ENCODE measurements at places on chromosomes 7 and 10.

DNA sequence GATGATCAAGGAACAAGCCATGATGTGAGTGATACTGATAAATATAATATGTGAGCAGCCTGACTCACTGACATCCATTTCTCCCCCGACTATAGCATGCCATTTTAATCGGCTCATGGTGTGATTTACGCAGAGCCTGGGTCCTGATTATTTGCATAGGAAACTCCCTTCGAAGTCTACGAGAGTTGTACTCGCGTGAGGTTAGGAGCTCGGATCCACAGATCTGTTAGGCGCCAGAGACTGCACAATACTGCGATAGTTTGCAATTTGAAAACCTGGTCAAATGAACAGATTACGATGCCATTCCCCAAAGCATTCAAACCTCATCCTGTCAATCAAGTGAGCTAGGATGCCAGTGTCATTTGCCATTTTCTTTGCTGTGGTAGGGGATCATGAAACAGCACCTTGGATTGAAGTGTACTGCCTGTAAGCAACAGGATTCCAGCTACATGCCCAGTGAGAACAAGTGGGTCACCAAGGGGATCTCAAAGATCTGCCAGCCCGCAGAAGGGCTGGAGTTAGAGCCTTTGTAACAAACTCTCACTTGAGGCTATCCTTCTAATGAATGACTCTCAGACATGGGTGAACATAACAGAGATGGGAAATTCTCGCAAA is 158.3 kb downstream of the FRMD4A start:
- DNase-seq: no peak

DNA sequence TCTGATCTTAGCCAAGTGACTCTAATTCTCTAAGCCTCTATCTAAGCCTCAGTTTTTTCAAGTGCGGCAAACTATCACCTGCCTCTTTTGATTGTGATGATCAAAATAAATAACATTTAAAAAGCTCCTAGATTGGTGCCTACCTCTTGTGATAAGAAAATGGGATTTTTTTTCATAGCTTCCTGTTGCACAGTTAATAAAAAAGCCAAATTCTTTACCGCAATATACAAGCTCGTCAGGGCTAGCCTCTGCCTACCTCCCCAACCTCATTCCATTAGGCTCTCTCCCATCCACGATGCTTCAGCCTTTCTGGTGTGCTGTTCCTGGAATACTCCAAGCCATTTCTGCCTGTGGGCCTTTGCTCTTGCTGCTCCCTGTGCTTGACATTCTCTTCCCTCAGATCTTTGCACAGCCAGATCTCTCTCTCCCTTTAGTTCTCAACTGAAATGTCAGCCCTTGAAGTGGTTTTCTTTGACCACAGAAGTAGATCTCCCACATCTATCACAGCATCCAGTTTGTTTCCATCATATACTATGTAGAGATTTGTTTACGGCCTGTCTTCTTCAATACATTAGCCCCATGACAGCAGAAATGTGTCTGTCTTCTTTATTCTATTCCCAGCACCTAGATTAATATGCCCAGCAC is 48.8 kb downstream of the SFR1 start:
- DNase-seq: no peak

GRCh38 chr7:16295558-16295957 is 125.8 kb downstream of the CRPPA start:
- no peak for DNase-seq

DNA sequence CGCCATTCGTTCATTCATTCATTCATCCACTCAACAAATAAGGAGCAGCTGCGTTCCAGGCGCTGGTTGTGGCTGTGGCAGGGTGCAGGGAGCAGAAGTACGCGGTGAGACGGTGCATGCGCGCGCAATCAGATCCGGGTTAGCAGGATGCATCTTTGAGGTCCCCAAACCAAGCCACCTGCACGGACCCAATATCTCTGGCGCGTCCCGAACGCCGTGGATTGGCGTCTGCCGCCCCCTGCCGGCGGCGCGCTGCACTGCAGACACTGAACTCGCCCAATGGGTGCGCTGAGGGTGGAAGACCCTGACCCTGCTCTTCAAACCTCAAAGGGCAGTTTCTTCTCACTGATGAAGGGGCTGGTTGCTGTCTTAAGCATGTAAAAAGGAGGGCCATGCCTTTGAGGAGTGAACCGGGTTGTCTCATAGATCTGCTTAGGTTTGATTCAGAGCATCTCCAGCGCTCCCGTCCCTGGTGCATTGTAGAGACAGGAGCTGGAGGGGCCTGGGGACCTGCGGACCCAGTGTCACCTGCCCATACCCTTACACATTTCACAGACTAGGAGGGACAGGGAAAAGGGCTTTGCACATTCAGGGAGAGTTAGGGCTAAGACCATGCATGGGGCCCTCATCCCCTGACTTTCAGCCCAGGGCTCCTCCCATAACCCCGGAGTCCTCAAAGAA is 102.5 kb downstream of the RAMP3 start:
- DNase-seq: no peak

DNA sequence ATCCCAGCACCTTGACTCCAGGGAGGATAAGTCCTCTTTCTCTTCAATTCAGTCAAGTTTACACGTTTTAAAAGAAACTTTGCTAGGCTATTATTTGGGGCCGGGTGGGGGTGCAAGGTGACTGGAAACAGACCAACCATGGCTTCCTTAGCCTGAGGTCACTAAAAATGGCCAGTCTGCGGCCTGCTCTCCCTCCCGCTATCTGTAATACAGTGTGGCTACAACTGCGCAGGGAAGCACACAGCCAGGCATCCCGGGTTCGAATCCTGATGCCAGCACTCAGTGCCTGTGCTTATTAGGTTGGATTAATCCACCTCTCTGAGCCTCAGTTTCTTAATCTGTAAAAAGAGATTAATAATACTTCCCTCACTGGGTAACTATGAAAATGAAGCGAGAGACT is 19.5 kb downstream of the ATP6V1F start:
- DNase-seq: no peak

DNA sequence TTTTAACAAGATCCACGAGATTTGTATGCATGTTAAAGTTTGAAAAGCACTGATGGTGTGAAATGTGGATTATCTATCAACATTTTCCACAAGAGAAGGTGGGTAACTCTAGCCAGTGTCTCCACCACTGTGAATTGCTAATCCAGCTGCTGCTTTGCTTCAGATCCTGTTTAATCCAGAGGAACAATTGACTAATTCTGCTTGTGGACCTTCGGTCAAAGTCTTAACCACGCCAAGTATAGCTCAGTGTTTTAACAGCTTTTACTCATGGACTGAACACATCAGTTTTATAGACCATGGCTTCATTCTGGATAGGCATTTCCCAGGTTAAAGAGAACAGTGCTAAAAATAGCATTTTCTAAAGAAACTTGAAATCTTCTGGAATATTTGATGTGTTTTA is 23.5 kb downstream of the ADK start:
- DNase-seq: no peak

GRCh38 chr7:121113288-121113687 is 124.8 kb downstream of the CPED1 start:
- no peak for DNase-seq

DNA sequence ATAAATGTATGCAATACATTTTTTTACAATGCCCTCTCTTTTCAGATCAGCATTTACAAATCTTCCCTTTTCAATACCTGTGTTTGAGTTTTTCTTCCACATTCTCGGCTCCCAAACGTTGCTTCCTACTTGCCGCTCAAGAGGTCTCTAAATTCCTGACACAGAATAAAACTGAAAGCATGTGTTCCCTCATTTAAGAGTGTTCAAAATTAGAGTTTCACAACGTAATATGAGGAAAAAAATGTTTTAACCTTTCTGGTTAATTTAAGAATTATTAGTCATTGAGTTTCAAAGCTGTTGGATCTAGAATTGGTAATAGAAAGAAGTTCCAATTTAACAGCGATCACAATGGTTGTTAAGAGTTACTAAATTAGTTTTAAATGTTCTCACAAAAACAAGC is 100.4 kb downstream of the ARID5B start:
- no peak for DNase-seq

GRCh38 chr10:62050893-62051433 is 149.5 kb downstream of the ARID5B start:
- DNase-seq: no peak

DNA sequence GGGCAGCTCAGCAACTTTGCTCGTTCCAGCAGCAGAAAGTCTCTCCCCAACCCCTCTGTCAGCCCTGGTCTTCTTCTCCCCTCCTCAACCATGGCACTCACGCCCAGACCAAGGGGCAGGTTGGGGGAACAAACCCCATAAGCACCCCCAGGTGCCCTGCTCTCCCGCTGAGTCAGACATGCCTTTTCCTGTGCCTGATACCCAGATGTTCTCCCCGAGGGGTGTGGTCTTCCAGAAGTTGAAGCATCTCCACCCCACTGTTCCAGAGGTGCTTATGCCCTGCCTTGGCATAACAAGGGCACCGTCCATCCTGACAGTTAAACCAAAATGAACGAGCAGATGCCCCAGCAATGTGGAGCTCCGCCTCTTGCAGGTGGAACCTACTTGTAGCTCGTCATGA is 67.1 kb downstream of the C10orf143 start:
- DNase-seq: no peak

DNA sequence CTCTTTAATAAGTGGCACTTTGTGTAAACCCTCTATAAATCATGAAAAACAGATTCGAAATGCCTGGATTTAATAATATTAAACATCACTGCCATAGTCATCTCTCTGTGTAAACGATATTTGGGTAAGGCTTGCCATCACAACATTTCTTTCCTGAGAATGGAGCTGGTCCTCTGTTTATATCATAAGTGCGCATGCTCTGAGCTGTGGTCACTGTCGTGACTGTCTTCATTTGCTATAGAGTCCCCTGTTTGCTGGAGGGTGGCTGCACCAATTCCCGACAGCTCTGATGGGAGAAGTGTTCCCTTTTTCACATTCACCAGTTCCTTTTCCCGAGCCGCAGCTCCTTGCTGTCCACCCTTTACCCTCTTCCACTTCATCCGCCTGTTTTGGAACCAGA is 50.4 kb upstream of the AGMO start:
- no peak for DNase-seq

- peak; percentile 53 for DNase-seq
These were observed 45.6 kb upstream of the SCIN start for GRCh38 chr7:12524794-12525386.

DNA sequence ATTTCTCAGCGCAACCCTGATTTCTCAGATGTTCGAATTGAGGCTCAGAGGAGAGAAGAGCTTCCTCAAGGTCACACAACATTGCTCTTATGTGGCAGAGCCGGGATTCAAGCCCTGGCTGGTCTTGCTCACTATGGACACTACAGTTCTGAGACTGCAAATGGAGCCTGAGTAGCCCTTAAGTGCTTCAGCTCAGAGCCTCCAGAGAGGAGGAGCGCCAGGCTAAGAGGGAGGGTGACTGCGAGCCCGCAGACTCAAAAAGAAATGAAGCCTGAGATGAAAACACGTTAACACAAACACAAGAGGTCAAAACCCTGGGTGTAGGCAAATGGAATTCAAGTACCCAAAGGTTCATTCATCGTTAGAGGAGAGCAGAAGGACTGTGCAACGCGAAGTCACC is 13.9 kb downstream of the ARHGAP22 start:
- DNase-seq: no peak

DNA sequence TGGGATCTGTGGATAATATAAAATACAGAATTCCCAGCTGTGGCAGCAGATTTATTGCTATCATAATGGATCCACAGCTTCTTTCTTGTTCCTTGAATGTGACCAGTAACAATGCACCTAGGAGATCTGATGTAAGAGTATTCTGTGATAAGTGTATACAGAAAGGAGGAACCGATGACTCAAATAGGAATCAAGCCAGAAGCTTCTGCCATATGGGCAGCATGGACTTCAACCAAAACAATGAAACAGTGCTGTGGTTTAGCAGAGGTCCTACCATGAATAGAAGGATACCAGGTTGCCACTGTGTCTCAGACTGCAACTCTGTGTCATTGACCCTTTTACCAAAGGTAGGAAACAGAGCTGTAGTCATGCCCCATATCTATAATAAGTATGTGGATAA is 81.8 kb downstream of the PTPRZ1 start:
- DNase-seq: no peak

GRCh38 chr7:7719236-7719635 is 829 bp upstream of the RPA3 start:
- DNase-seq: peak; percentile 86

GRCh38 chr7:105413887-105414437 is 25.2 kb upstream of the SRPK2 start:
- DNase-seq: no peak

DNA sequence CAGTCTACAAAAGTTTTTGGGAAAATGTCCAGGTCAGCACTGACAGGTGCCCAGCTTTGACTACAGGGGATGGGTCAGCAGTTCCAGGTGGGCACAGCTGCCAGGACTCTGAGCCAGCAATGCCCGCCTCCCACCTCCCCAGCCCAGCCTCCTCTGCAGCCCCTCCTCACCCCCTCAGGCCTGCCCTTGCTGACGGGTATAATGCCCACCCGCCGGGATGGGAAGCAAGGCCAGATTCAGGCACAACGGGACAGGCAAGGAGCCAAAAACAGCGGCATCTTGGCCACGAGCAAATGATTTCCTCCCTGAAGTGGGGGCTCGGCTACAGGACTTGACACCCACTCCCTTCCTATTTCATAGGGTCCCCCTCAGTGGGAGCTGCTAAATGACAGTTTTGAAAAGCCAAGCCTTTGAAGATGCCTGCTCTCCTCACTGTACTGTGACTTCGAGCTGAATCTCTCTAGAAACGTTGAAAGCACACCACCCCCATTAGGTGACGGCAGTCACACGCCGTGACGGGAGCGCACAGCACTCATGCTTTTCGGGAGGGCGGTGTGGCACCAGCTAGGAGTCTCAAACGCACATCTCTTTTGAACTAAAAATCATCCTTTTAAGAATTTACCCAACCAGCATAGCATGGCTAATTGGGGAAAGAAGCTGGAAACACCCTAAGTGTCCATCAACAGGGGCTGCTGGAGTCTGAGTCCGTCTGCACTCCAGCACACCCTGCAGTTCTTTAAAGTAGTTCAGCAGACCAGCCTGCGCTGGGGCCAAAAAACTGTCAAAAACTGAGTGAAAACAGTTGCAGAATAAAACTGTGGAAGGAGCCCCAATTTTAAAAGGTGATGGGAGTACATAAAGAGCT is 29.6 kb downstream of the MAD1L1 start:
- DNase-seq: no peak

DNA sequence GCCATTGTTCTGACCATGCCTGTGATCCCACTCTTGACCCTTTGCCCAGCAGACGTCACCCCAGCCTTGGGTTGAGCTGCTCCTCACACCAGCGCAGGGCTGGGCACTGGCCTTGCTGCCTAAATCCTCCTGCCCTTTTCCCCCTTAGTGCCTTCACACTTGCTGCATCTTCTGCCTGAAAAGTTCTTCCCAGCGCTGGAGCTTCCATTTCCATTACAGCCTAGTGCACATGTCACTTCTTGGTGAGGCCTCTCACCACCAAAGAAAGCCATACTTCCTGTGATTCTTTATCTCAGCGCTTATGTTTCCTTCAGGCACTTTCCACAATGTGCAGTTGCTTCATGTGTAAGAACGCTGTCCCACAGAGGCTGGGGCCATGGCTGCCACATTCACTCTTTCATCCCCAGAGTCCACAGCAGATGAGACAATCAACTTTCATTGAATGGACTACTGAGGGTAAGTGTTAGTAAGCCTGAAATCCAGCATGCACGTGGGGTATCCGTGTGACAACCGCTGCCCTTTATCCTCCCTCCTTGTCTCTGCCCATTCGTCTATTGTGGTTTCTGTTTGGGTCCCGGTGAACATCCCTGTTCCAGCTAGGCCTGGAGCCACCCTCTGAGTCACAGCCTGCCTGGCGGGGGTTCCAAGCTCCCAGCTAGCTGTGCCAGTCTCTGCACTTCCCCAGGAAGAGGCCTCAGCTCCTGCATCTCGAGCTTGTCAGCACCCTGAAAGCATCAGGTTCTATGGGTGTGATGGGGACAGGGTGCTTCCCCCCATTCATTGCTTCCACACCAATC is 37.3 kb downstream of the ADRA2A start:
- DNase-seq: no peak

GRCh38 chr7:85583131-85583953 is 396.5 kb upstream of the SEMA3D start:
- DNase-seq: no peak
